ENCODE measurements at places on chromosomes 3 and 15. TPM values are rescaled to one million over a fixed set of nuclear protein-coding genes. Genes with fewer than 3 reads are reported as not detected.

DNA sequence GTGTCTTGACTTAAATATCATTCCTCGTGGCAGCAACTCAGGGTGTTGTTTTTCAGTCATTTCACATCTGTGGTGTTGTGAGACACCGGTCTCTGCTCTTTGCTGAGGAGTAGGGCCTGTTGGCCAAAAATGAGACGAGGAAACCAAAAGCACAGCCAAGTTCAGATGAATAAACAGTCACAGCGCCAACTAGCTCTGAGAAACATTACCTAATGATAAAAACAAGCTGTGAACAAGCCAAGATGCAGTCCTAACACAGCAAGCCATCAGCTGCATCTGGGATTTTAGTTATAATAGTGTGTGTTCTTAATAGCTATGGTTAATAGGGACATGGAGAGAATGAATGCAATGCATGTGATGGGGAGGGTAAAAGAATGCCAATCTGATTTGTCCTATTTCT, 843.4 kb upstream of the DPPA4 start:
- no peak for DNase-seq

DNA sequence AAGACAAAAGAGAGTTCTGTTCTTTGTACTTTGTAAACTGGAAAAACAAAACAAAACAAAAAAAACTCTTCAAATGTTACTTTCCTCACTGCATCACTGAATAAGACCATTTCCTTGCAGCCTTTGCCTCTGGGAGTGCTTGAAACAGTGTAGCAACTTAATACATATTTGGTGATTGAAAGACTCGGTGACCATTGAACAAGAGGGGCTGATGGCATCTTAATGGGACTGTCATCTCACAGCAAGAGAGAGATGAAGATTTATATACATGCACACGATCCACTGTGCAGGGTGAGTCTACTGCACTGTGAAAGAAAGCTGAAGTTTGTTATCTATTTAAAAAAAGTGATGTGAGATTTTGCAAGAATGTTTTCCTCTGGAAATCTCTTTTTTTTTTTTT, 111.9 kb upstream of the KLHL25 start:
- no peak for DNase-seq

DNA sequence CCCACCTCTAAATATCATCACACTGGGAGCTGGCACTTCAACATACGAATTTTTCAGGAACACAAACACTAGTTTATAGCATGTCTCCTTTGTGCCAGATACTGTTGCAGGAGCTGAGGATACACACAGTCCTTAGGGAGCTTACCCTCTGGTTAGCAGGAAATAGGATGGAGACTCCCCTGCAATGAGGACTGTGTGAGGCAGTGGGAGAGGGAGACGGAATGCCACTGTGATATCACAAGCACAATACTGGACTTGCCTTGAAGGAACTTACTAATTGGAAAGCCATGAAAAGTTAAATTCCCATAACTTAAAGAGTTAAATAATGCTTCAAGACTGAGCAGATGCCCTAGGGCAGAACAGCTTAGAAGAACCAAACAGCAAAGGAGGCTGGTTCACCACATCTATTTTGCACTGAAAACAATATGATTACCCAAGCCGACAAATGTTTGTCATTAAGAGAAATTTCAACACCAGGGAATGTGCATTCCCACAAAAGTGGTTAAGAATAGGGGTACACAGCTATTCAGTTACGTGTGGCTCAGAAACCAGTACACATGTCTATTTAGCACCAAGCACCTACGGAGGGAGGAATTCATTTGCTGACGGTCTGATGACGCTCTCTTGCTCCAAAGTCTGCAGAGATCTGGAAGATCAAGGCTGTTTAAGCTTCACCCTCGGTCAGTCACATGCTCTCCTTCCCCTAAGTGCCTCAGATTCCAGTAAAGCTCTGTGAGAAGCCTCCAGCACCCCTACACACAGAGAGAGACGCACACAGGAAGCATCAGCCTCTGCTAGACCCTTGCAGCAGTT, 5.2 kb downstream of the TBC1D2B start:
- no peak for DNase-seq

GRCh38 chr3:13245615-13245978, 172.4 kb upstream of the IQSEC1 start:
- DNase-seq = no peak

DNA sequence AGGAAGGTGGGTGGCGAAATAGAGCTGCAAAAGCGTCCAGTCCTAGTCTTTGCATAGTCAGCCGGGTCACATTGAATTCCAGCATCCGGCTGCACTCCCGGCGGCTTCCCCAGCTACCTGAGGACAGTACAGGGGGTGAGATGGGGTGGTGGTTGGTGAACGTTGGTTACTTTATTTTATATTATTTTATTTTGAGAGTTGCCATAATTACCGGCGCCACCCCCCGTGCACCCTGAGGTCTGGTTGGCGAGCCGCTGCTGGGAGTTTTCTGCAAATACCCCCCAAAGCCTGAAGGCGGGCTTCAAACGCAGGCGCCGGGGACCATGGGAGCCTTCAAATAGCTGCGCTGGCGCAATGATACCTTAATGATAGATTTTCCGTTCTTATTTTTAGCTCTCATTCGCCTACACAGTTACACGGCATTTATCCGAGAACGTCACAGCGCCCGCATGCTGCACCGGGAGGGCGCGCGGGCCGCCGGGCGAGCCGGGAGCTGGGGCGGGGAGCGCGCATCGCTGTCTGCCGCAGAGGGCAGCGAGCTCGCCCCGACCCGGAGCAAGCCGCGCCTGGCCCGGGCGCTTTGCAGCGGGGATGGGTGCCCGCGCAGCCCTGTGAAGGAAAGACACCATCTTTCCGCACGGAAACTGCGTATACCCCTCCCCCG, 756 bp upstream of the RASGRF1 start:
- DNase-seq = no peak

GRCh38 chr3:178195824-178196223, 340.4 kb upstream of the KCNMB2 start:
- DNase-seq = no peak

DNA sequence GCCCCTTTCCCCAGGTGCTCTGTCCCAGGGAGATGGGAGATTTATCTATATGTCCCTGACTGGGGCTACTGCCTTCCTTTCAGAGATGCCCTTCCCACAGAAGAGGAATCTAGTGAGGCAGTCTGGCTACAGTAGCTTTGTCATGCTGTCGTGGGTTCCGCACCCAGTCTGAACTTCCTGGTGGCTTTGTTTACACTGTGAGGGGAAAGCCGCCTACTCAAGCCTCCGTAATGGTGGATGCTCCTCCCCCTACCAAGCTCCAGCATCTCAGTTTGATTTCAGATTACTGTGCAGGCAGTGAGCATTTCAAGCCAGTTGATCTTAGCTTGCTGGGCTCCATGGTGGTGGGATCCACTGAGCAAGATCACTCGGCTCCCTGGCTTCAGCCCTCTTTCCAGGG, 35.4 kb upstream of the SLC7A14 start:
- no peak for DNase-seq

- no peak for DNase-seq
These were observed 1.8 kb upstream of the CCR9 start for GRCh38 chr3:45884368-45885201.

DNA sequence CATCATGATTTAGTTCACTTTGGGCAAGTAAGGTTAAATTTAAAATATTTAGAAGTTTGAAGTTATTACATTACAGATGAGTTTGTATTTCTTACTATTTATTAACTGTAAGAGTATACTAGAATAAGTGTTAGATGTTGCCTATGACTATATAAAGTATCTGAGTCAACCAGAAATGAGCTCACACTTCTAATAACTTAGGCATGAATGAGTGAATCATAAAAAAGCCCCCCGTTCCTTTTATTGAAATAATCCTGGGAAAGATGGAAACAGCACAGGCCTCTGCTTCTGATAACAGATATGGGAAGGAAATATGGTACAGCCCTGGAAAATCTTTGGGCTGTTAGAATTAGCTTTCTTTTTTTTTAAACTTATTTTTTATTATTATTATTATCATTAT, 66.6 kb upstream of the TGFBR2 start:
- DNase-seq = no peak

DNA sequence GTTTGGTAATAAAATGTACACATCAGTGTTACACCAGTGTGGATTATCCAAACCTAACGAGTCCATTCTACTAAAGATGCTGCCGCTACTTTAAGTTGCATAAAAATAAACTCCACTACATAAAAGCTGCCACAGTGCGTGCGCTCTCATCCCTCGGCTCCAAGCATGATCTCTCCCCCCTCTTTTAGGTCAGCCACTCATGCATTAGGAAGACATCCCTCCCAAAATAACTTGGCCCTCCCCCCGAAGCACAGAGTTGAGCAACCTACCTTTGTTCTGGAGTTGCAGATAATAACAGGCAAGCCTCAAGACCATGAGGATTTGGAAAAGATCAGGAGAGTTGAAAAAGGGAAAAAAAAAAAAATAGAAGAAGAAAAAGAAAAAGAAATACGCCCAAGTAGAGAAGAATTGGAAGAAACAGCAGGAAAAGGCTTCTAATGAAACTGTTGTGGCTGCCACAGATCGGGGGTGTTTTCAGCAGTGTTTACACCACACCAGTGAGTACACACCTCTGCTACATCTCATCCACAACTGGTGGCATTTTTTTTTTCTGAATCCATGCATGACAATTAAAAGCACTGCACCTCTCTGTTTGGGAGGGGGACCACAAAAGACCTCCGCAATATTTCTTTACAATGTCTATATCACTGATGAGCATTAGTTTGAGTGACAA, 339.2 kb downstream of the FOXP1 start:
- DNase-seq = no peak

GRCh38 chr3:55797084-55797483, 310.0 kb upstream of the WNT5A start:
- DNase-seq = no peak

- no peak for DNase-seq
These were observed 62.7 kb downstream of the NPTN start for GRCh38 chr15:73570355-73571032.

Gene CLEC3B
- total RNA-seq = not detected

Gene DALRD3
- total RNA-seq = 38.3 TPM

Gene SERPINI2
- total RNA-seq = not detected

Gene SLC28A2
- total RNA-seq = not detected

Gene SI
- not detected for total RNA-seq
